ENCODE measurements at places on chromosomes 7 and 10.

- no peak for DNase-seq
Measured at GRCh38 chr10:95443636-95444035, 117.5 kb downstream of the SORBS1 start.

DNA sequence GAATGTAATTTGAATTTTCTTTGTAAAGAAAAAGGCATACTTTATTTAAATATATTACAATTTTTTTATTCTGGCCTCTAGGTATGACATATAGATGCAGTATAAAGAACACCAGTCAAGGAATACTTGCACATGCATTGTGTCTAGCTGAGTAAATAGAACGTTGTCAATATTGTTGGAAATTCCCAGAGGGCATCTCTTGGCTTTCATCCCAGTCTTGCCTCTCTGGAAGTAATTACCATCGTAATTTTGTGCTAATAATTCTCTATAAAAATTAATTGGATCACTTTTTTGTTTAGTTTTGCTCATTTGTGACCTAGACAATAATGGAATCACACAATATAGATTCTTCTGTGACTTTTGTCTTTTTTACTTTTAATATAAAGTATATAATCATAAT is 1052.3 kb upstream of the CELF2 start:
- DNase-seq, result no peak

DNA sequence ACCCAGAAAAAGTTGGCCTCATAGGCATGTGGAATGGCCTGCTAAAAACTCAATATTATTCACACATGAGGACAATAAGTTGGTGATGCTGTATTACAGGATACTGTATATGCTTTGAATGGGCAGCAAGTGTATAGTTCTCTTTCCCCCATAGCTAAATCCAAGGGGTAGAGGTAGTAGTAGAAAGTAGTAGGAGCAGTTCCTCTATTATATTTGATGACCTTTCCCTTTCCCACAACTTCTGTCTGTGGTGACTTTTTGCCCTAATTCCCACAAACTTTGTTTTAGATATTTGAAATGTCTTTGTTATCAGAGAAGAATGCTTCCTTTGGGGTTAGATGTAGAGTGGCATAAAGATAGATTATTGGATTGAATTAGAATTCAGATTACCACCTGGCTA is 154.0 kb upstream of the STEAP4 start:
- DNase-seq, result no peak

- DNase-seq, result no peak
Measured at GRCh38 chr10:22453948-22454591, 108.8 kb downstream of the SPAG6 start.

GRCh38 chr10:13587391-13587790 is 626 bp downstream of the PRPF18 start:
- DNase-seq, result peak; percentile 11

DNA sequence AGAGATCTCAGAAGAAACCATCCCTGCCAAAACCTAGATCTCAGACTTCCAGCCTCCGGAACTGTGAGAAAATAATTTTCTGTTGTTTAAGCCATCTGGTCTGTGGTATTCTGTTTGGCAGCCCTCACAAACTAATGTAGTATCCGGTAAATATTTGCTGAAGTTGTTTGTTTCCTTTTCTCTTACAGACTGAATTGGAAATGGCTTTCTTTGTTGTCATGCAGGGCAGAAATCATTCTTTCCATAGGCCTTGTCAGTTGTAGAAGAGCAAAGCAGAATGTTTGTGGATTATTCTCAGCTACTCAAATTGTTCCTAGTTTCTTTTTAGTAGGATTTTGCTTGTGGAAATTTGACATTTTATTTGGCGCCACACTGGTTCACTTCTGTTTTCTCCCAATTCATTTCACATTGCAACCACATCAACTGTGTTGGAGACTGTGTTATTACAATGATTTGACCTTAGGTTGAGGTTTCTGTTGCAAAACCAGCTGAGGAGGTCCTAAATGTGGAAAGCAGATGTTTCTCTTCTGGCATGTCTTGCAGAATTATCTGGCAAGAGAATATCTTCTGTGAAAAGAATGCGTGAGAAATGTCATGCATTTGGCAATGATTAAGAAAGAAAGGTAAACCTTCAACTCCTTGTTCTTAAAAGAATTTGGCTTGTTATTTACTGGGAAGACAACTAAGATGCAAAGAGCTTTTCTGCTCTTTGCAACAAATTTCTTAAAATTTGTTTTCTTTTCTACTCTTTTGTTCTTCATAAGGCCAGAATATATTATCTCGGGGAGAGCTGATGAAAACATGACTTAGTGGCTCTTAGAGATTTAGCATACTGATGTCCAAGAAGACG is 25.8 kb downstream of the ACTA2 start:
- DNase-seq, result no peak

DNA sequence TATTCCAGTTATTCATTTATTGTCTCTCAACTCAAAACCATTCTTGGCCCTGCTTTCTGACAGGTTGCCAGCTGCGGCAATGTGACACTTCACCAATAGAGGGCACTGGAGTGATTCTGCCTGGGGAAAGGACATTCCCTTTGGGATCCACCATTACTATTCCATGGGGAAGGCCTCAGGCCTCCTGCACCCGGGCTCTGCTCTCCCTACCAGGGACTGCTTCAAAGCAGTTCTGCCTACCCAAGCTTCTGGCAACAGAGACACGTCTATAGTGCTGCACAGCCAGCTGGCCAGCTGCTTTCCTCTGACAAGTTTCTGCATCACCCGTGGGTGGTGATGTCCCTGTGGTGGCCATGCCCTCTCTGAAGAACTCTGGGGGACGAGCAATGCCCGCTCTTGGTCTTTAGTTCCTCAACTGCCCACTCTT is 163.8 kb downstream of the ELMO1 start:
- peak; percentile 58 for DNase-seq

- no peak for DNase-seq
Measured at GRCh38 chr10:123554656-123555055, 111.5 kb upstream of the GPR26 start.

GRCh38 chr7:101124376-101125056 is 2.4 kb upstream of the SERPINE1 start:
- no peak for DNase-seq

DNA sequence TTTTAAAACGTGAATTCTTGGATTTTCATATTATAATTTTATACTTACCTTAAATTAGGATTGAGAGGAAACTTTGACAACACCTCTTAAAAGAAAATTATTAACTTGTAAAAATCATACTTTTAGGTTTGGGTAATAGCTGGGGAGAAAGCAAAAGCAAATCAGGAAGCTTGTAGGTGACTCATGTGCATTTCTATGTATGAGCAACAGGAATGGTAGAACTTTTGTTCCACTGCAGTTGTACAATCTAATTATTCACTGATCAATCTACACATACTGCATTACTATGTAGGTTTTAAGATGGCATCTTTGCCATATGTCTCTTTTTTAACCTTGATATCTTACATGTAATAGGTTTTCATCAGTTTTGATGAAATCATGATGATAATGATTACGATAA is 223.2 kb downstream of the PRKG1 start:
- DNase-seq, result peak; percentile 27

DNA sequence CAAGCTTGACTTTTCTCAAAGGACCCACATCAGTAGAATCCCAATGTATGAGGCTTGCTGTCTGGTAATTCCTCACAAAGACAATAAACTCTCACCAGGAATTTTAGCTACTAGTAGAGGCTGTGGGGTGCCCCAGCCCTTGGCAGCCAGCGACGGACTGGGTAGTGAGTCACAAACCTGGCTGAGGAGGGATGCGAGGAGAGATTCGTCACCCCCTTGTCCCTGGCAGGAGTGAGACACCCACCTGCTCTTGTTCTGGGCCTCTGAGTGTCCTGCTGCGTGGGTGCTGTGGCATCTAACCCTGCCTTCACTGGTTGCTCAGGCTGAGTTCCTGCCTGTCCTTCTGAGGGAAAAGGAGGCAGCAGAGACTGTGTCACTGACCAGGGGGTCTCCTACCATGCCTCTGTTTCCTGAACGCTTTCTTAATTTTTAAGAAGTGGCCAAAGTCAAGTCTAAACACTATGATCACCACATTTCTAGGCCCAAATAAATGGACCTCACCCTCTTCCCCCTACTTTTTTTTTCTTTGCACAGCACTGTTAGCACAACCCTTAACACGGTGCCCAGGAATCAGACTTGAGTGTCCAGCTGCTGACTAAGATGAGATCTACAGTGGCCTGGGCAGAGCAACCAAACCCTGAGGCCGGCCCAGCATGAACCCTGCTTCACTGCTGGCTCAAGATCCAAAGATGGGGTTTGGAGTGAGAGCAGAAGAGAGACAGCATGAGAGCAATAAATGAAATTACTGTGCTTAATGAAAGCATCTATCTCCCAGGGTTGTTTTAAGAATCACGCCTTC is 146.4 kb downstream of the ANLN start:
- DNase-seq, result no peak

DNA sequence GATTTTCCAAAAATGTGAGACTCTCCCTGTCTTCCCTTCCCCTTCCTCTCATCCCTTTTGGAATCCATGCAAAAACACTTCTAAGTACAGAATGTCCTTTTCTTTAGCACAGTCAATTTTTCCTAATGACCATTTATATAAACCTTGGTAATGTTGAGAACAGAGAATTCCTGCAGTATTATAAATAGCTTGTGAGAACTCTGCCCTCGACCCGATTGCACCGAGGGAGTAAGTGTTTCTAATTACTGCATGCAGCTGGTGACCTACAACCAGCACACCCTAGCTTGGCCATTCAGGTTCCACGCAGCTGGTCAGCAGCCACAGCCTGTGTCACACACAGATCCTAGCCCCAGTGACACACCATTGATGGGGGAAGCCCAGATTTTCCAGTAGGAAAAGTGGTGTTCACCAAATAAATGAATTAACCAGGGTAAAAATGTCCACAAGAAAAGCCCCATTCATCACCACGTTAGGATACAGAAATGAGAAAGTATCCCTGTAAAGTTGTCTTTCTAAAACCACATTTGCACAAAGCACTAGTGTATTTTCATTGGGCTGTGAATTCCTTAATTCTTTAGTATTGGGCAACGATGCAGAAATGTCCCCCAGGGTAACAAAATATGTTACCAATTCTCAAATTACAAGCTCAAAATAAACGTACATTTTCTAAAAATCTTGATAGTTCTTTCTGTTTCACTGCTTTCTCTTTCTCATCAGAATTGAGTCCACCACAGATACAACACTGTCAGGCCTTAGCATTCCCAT is 499.0 kb upstream of the KLF6 start:
- no peak for DNase-seq

GRCh38 chr7:133051066-133051465 is 30.8 kb downstream of the CHCHD3 start:
- no peak for DNase-seq

DNA sequence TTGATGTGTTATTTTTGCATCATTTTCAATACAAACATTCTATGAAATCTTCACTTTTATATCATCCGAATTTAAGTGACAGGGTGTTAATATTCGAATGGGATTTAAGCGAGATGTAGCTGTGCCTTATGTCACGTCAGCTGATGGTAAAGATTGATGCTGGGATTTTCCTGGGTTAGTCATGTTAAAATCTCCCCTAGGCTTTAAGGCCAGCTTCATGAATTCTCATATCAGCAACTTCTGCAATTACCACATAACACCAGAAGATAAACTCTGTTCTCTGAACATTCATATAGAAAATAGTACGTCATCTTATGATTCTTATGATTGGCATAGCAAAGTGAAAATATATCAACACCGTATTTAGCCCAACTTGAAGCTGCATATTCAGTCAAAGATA is 669.2 kb downstream of the PCDH15 start:
- DNase-seq, result no peak

- DNase-seq, result no peak
Measured at GRCh38 chr7:38186593-38187314, 8.7 kb downstream of the STARD3NL start.

All from kidney capillary endothelial cell (primary cell).